Stimulated activated CD8-positive, alpha-beta memory T cell treated with anti-CD3 and anti-CD28 coated beads, Interleukin-7, amount 100 ng/mL, for 1 hour (primary cell): ENCODE measurements at places on chromosomes 4 and X.

GRCh38 chr4:70706516-70706915 is 15.2 kb upstream of the RUFY3 start:
- no peak for DNase-seq

DNA sequence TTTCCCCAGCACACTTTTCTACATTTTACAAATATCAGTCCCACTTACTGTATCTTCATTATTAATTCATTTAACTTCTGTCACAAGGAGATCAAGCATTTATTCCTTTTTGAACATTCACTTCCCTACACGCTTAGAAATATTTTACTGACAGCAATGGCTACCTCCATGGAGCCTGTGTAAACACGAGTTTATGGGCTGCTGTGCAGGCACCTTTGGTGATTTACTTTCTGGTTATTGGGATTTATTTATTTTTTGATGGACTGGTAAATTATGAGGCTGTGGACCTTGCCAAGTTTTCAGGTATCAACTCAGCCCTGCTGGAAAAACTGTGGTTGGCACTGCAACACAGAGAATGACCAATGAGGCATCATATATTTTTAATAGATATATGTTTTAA is 45.4 kb upstream of the PAQR3 start:
- DNase-seq: no peak

DNA sequence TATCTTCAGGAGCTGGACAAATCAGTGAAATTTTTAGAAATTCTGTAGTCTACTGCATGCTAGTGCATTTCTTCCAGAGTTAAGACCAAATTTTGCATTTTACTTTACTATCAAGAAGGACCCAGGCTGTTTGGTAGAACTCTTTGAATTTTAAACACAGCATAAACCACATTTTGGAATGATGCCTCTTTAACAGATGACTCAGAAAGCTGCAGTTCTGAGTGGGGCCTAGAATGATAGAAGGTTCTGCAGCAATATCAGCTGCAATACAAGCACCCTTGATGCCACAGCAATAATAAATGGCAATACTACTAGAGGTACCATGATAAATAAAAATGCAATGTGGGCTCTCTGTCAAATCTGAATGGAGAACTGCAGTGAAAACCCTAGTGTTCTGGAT is 198.7 kb downstream of the TMA16 start:
- DNase-seq: no peak

DNA sequence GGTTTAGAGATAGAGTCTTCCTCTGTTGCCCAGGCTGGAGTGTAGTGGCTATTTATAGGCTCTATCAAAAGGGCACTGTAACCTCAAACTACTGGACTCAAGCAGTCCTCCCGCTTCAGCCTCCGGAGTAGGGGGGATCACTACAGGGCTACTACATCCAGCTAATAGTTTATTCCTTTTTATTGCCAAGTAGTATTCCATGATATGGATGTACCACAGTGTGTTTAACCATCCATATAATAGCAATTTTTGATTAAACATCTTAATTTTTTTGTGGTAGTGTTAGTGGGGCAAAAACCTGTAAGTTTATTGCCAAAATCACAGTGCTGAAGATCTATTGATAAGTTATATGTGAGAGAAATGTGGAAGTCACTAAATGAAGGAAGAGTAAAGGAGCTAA is 2.6 kb upstream of the NDUFC1 start:
- DNase-seq: no peak

DNA sequence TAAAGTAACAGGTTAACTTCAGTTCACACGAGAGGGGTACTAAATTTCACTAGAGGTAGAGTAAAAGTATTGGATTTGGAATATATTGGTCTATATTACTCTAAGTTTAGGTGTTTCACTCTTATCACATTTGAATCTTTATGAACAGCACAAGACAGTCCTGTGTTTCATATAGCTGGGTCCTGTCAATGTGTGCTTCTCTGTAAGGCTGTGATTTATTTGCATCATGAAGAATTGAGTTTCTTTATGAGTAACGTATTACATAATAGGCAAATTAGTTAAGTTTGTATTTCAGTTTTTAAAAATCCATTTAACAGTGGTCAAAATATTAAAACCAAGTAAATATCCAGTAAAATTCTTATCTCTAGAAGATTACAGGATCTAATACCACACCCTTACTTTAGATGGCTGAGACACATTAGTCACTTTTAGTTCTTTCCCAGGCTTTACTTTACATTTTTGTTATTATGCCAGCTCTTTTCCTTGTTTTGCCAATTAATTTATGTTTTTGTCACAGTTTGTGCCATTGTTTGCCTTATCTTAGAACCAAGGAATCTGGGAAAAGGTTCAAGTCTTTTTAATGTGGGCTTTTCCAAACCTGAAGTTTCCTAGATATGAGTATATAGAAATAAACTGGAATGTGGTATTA is 32.1 kb downstream of the NUDT6 start:
- no peak for DNase-seq

DNA sequence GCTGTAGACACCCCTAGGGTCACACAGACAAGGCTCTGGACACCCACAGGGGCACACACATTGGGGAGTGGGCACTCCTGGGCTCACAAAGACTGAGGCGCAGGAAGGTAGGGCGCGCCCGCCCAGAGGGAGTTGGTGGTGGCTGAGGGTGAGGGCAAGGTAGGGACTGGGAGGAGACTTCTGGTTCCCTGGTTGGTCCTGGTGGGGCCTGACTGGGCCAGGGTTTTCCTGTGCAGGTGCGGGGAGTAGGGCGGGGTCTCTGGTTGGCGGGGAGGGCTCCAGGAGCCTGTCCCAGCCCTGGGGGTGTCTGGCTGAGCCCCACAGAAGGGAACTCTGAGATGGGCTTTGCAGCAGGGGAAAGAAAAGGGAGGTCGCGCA is 6.7 kb upstream of the WAS start:
- no peak for DNase-seq

DNA sequence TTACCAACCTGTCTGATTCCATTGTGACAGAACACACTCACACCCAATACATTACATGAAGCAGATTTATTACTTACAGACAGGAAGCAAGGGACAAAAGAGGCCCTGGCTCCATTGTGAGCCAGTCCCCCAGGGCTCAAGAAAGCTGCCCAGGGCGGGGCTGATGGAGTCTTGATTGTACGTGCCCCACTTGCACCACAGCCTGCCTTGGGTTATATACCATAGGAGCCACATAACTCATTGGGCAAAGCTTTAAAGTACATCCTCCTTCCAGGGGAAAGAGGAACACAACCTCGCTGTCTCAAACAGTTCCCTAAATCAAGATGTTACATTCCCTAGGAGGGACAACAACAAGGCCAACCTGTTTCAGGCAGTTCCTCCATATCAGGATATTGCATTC is 3.4 kb upstream of the ZRSR2 start:
- DNase-seq: no peak

GRCh38 chrX:44162964-44163475 is 180.5 kb downstream of the EFHC2 start:
- no peak for DNase-seq

- DNase-seq: no peak
These were observed 41.0 kb upstream of the DMD start for GRCh38 chrX:33252306-33252825.

DNA sequence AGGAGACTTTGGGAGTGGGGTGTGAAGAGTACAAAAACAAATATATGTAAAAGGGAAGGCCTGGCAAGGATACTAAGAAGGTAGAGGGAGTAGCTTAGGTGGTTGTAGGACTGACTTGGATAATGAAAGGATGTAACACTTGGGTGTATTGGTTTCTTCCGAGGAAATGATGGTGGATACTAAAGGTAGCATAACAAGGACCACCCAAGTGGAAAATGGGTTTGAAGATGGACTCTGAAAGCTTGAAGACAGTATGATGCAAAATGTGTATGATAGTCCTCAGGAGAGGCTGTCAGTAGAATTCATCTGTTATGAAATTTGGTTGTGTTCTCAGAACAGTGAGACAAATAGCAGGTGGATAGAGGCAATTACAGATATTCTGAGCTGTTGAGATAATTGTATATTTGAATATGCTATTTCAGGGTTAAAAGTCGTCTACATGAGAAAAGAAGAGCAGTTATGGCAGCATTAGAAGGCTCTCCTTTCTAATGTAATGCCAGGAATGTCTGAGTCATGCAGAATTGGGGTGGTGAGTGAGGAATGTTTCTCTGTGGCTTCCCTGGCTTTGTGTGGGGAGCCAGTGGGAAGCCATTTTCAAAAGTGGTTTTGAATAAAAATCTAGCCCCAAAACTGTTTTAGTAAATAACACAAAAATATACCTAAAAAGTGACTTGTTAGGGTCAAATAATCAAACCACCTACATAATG is 75.6 kb downstream of the FHIP1A start:
- DNase-seq: no peak

- no peak for DNase-seq
These were observed 49.5 kb upstream of the SHOX start for GRCh38 chrX:581066-581465.

- DNase-seq: no peak
These were observed 60.8 kb downstream of the NPY1R start for GRCh38 chr4:163271555-163272127.

GRCh38 chrX:149829751-149830191 is 48.0 kb downstream of the MAGEA9 start:
- DNase-seq: no peak

- DNase-seq: no peak
These were observed 167.6 kb upstream of the ARSJ start for GRCh38 chr4:114146947-114147618.

DNA sequence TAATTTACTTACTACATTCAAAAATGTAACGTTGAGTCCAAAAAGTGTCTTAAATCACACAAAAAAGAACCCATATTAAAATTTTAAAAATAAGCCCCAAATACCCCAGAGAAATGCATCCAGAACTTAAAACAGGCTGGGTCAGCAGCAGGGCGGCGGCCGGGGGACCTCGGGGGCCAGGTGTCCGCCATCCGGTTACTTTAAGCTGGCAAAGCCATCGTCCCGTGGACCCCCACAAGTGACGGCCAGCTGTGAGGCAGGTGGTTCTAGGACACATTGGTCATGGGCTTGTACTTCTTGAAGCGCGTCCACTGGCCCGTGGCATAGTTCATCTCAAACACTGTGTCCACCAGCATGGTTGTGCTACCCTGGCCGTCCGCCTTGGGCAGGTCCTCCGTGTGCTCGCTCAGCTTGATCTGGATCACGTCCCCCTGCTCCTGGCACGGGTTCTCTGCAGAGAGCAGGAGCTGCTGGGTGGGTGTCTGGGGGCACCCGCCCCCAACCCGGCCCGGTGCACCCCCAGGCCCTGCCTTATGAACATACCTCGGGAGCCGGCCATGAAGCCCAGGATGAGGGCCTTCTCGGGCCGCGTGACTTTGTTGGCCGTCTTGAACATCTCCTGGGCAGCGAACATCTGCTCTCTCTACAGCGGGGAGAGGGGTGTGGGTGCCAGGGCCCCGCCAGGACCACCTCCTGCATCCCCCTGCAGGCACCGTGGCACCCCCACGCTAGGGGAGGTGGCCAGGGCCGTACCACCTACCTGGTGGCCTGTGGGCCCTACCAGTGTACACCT is 25.5 kb downstream of the NELFA start:
- DNase-seq: no peak

DNA sequence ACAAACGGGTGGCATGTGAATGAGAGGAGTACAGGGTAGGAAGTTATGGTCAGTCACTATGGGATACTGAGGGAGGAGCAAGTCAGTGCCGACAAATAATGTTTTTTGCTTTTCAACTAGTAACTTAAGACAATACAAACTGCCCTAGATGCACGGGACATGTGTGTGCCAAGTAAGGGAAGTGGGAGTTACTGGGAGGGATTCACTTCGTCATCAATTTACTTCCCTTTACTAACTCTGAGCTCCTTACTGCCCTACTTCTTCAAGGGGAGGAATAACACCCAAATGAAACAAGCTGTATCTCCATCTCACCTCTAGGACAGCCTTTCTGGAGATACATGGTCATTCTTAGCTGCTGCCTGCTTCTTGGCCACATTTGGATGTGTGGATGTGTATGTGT is 97.7 kb downstream of the DGKK start:
- no peak for DNase-seq

GRCh38 chrX:78945186-78945912 is at the start of gene P2RY10:
Gene P2RY10 (plus strand): TSS chrX:78945391. CDS start chrX:78960521, 15,130 bp downstream.
- DNase-seq: no peak

- DNase-seq: no peak
These were observed 204.8 kb downstream of the VEGFC start for GRCh38 chr4:176587920-176588319.

DNA sequence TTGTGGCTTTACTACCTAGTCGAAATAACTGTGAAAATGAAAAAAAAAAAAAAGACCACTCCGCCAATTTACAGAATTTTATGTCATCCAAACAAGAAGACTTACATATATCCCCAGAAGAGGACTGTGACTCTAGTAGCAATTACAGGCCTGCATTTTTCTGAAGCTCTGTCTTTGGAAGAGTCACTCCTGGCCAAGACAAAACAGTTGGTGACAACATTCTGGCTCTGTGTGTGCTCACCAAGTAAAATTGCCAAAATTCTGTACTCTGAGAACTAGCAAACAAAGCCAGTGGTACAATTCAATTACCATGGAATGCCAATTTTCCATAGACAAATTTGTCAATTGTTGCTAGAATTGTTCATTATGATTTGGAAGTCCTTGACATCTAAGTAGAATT is 311.1 kb downstream of the PDGFC start:
- no peak for DNase-seq

- no peak for DNase-seq
These were observed 444.7 kb upstream of the RPS6KA3 start for GRCh38 chrX:20711366-20711765.

DNA sequence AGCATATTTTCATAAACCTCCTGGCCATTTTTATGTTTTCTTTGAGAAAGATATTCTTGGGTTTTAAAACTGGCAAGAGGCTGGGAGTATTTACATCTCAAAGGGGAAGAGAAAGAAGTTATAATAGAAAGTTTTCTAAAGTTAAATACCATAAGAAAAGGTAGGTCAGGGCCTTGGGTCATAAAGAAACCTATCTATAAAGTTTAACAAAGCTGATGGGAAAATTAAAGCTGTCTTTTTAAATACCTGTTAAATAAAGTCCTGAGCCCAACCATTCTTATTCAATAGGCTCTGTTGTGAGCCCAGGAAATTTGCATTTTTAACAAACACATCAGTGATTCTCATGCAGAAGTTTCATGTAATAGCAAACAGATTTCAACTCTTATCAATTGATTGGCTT is 451.8 kb upstream of the INTU start:
- no peak for DNase-seq

DNA sequence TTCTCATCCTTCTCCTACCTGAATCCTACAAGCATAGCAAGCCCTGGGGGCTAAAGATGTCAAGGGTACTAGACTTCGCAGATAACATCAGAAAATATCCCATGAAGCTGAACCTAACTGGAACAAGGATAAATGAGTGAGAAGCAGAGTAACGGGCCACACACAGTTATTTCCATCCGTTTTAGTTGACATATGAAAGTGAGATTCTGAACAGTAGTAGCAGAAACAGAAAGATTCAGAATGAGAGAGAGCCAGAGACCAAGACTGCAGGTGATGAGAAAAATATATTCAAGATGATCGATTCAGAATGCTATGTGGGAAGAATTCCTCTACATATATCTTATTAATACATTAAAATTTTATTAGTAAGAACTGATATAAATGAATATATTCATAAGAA is 165.1 kb downstream of the TSPAN5 start:
- DNase-seq: no peak

DNA sequence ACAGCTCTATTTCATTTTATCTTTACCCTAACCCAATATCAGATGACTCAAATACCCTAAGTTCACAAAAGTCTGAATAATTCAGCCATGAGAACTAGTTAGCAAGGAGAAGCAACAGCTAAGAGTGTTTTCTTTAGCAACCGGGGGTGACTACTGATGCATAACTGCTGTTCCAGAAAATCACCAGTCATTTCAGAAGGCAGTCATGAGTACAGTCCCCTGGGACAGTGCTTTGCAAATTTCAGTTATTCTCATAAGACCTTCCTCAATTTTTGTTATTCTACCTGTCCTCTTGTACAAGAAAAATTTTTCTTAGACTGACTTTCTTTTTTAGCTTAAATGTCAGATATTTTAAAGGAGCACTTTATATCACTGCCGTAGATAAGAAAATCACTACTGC is 16.4 kb downstream of the BANK1 start:
- DNase-seq: no peak
